ENCODE measurements at places on chromosomes 16 and 17. TPM values are rescaled to one million over a fixed set of nuclear protein-coding genes. Genes with fewer than 3 reads are reported as not detected.

The CETP gene
- total RNA-seq: not detected

The CDH3 gene
- 0.23 TPM for total RNA-seq

The SLC4A1 gene
- total RNA-seq: not detected

The CUEDC1 gene
- 0.30 TPM for total RNA-seq

The PLEKHG4 gene
- 33.4 TPM for total RNA-seq

The KRTAP4-3 gene
- total RNA-seq: not detected

The C17orf58 gene
- total RNA-seq: 23.0 TPM

The DYNLL2 gene
- 33.3 TPM for total RNA-seq

The UBALD2 gene
- total RNA-seq: 212 TPM

The GRAP gene
- 10.9 TPM for total RNA-seq

The KRTAP2-3 gene
- not detected for total RNA-seq

The LLGL2 gene
- 13.5 TPM for total RNA-seq

The SEPTIN12 gene
- not detected for total RNA-seq

The SPG7 gene
- 125 TPM for total RNA-seq

The PTGES3L gene
- 1.9 TPM for total RNA-seq

The TSR3 gene
- 64.1 TPM for total RNA-seq

The CIAO2B gene
- total RNA-seq: 161 TPM

The CES1 gene
- not detected for total RNA-seq

The ACSM3 gene
- 3.9 TPM for total RNA-seq

The KRTAP4-5 gene
- not detected for total RNA-seq

The ABCA8 gene
- total RNA-seq: not detected

The SCN4A gene
- 0.14 TPM for total RNA-seq

The ZNF469 gene
- total RNA-seq: 0.67 TPM

The KRT9 gene
- total RNA-seq: not detected

The DRC3 gene
- not detected for total RNA-seq

The RGS9 gene
- 16.3 TPM for total RNA-seq

The PITPNM3 gene
- total RNA-seq: 0.52 TPM
